ENCODE measurements at places on chromosomes 12 and 14.
A peak's percentile ranks its signal among the peaks of the same experiment; 100 is the strongest.

GRCh38 chr12:56120158-56120846 is 2.2 kb downstream of the ZC3H10 start:
- no peak for DNase-seq

GRCh38 chr14:56129933-56130332 is 11.7 kb downstream of the PELI2 start:
- no peak for DNase-seq

DNA sequence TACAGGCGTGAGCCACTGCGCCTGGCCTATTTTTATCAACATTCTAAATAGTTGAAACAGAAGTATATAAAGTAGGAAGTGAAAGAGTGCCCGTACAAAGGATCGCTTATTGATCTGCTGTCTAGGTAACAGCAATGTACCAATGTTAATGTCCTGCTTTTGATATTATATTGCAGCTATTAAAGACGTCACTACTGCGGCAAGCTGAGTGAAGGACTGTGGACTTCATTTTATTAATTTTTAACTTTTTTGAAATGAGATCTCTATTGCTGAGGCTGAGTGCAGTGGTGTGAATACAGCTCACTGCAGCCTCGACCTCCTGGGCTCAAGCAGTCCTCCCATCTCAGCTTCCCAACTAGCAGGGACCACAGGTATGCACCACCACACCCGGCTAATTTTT is 10.8 kb downstream of the PTGR2 start:
- DNase-seq = no peak

DNA sequence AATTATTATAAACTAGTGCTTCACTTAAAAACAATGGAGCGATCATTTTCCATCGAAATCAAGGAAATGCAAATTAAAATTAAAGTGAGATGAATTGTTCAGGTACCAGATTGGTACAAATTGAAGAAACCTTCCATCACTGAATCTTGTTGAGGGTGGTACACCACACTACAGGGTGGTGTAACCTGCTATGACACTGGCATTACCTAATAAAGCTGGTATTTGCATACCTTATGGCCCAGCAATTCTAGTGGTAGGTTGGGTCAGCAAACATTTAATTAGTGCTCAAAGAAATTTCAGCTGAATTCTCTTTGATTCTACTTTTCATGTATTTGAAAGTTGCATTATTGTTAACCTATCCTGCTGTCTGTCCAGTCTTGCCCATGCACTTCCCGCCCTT is 9.2 kb downstream of the TIGAR start:
- DNase-seq = no peak

- DNase-seq = no peak
Measured at GRCh38 chr12:114483996-114484395, 78.1 kb upstream of the TBX5 start.

DNA sequence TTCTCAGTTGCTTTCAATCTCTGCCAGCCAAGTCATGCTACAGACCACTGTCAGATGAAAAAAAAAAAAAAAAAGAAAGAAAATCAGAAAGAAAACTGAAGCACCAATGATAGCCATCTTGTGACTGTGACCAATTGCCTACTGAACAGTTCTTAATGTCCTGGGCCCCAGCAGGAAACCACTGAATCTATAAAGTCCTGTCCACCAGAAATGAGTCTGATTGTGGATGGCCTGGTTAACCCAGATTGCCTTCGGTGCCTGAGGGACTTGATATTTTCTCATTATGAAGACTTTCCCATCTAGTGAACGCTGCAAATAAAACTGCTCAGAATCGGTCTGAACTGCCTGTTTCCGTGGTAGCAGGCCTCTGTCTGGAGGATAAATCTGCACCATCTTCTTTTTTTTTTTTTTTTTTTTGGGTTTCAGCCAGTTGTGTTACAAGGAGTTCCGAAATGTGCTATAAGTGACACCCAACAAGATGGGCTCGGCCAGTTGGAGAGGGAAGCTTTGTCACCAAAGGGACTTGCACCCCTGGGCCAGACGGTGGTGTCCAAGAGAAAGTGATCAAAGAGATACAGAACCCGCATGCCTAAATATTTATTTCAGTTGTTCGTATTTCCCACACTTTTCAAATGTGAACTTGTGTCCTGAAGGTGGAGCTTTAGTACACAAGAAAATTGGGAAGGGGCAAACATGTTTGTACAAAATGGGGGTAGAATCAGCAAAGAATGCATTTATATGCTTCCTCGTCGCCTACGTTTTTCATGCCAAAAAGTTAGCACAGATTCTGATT is 3.0 kb upstream of the PLXNC1 start:
- DNase-seq = peak; percentile 59

DNA sequence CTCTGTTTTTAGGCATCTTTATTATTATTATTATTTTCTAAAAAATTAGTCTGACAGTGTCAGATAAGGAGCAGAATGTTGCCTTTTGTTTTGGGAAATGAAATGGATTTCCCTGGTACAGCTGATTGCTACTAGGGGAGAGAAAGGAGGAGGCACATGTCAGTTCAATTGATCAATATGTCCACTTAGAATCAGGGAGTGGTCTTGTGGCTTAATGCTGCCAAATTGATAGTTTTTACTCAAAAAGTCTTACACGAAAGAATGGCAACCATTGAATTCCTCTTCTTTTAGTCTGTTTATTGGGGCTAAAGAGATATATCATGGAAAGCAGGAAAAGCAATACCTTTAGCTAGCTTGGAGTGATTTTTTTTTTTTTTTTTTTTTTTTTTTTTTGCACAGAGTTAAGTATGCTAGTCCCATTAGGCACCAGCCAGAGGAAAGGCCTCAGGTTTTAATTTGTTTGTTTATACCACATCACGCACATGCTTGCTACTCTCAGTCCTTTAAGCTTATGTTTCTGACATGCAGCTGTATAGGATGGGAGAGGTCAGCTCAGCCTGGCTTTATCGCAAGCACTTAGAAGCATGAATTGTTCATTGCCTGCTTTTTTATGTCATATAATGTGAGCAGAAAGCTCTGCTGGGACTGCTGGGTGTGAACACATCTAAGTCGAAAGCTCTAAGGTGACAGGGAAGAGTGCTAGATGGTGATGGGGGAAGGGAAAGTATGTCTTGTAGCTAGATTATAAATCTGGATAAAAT is 1.4 kb downstream of the AKAP6 start:
- DNase-seq = no peak

GRCh38 chr14:52044791-52045522 is 23.9 kb downstream of the NID2 start:
- DNase-seq = peak; percentile 86

- DNase-seq = no peak
Measured at GRCh38 chr12:61915420-61915819, 344.8 kb upstream of the USP15 start.

- no peak for DNase-seq
Measured at GRCh38 chr12:25052196-25052913, 103.5 kb upstream of the BCAT1 start.

GRCh38 chr12:95887311-95887710 is 28.6 kb downstream of the SNRPF start:
- DNase-seq = no peak
